ENCODE measurements at places on chromosomes 12 and 14. TPM values are rescaled to one million over a fixed set of nuclear protein-coding genes. Genes with fewer than 3 reads are reported as not detected.

GRCh38 chr12:125053821-125054220 lies 11.4 kb upstream of the AACS start:
- H3K4me1 ChIP-seq, result no peaks in the 10 kb centered on the region
- H3K27ac ChIP-seq, result no peak overlapping the region
- H3K36me3 ChIP-seq, result no peaks in the 10 kb centered on the region
- no peaks in the 10 kb centered on the region for H3K27me3 ChIP-seq

GRCh38 chr14:39430762-39431415 lies 1.3 kb downstream of the FBXO33 start:
- DNase-seq, result no peak
- peak overlapping the region; percentile 94 for H3K4me3 ChIP-seq
- peaks cover 10% of the 10 kb centered on the region for H3K36me3 ChIP-seq
- peak overlapping the region; percentile 100 for H3K27ac ChIP-seq
- H3K4me1 ChIP-seq, result peaks cover 35% of the 10 kb centered on the region
- no peaks in the 10 kb centered on the region for H3K27me3 ChIP-seq

GRCh38 chr12:131507094-131507493 lies 203.8 kb upstream of the SFSWAP start:
- H3K4me3 ChIP-seq, result no peak overlapping the region
- DNase-seq, result no peak
- H3K36me3 ChIP-seq, result no peaks in the 10 kb centered on the region
- peaks cover 6% of the 10 kb centered on the region for H3K4me1 ChIP-seq

- no peaks in the 10 kb centered on the region for H3K4me1 ChIP-seq
- H3K4me3 ChIP-seq, result no peak overlapping the region
- DNase-seq, result no peak
- H3K36me3 ChIP-seq, result no peaks in the 10 kb centered on the region
- H3K27me3 ChIP-seq, result no peaks in the 10 kb centered on the region
These were observed 53.7 kb downstream of the EFCAB11 start for GRCh38 chr14:89900802-89901201.

GRCh38 chr14:64500088-64500487 lies 3.5 kb downstream of the ZBTB25 start:
- H3K36me3 ChIP-seq, result peaks cover 43% of the 10 kb centered on the region
- H3K4me1 ChIP-seq, result peaks cover 26% of the 10 kb centered on the region
- H3K4me3 ChIP-seq, result no peak overlapping the region
- H3K27ac ChIP-seq, result peak overlapping the region; percentile 31
- H3K27me3 ChIP-seq, result no peaks in the 10 kb centered on the region
- no peak for DNase-seq

DENR gene
- 104 TPM for total RNA-seq

RPL10L gene
- total RNA-seq, result not detected

PTMS gene
- total RNA-seq, result 242 TPM

TDP1 gene
- total RNA-seq, result 16.3 TPM

METTL25 gene
- 4.1 TPM for total RNA-seq
